NCI-H526 treated with DMSO at 0.1 percent for 48 hours (cell line): ENCODE measurements at places on chromosomes 7 and 10.

GRCh38 chr7:27708485-27708884 is 31.5 kb upstream of the TAX1BP1 start:
- no peak for DNase-seq

GRCh38 chr10:45235798-45236220 is 79.6 kb downstream of the OR13A1 start:
- DNase-seq = no peak

DNA sequence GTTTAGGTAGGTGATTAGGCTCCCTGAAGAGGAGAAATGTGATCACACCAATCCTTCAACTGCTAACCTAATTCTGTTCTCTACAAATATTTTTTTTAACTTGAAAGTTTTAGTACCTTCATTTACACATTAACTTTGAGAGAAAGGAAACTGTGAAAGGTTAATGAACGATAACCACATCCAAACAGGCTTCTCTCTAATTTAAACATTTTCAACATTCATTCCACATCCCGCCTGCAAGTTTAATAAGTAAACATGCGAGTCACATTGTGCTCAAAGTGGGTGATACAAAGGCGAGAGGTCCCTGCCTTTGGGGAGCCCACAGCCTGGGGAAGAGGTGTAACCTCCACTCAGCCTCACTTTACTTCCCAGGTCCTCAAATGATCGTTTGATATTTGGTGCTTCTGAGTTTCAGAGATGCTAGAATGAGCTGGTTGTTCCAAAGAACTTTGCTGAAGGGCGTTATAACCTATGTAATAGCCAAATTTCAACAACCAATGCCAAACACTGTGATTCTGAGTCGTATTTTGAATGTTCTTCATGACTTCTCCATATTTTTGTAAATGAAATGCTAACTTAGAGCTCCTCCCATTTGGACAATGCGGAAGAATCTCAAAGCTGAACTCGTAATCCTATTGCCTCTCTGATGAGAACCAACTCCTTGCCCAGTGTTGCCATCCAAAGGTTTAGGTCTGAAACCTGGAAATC is 47.5 kb downstream of the DENND2A start:
- no peak for DNase-seq

DNA sequence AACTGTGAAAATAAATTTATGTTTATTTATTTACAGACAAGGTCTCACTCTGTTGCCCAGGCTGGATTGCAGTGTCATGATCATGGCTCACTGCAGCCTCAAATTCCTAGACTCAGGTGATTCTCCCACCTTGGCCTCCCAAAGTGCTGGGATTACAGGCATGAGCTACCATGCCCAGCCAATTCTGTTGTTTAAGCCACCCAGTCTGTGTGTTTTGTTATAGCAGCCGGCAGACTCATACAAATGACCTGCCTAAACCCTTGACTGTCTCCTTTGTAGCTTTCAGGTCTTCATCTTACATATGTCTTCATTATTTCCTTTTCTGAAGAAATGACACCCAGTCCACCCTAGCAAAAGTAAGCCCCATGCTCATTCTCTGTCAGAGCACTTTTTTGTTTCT is 43.8 kb upstream of the KMT2C start:
- no peak for DNase-seq

- no peak for DNase-seq
These were observed 111.0 kb downstream of the NRP1 start for GRCh38 chr10:33223326-33224000.

DNA sequence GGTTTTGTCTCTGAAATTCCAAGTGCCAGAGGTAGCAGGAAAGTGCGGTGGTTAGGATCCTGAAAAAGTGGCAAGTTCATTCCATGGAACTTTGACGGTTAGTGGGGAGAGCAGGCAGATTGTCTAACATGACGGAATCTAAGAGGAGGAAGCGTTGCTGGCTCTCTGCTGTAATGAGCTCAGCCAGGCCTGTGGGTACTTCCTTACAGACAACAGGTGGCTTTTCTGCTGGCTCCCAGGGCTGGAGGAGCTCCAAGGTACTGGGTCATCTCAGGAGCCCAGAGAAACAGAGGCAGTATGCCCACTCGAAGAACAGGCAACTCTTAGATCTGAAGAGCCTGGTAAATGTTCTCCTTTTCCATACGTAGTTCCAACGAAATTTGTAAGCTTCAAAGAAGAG is 3.1 kb upstream of the AIFM2 start:
- DNase-seq = no peak

- no peak for DNase-seq
These were observed 61.6 kb downstream of the ENO4 start for GRCh38 chr10:116910910-116911309.

DNA sequence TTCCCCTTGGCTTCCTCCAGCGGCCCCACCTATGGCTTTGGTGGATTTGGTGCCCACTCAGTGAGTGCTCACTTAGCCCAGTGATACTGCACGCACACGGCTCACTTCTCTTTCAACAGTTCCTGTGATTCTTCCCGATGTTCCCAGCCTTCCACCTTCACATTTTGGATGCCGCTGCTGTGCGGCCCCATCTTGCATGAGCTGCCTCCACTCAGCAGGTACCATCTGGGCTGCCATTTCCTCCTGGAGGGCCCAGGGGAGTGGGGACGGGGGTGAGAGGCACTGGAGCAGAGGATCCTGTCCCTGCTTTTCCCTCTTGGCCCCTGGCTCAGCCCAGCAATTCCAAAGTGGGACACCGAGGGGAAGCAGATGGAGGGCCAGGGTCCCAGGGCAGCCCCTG is 323.3 kb upstream of the ZNF32 start:
- no peak for DNase-seq

- peak; percentile 35 for DNase-seq
These were observed 9.0 kb upstream of the DLX6 start for GRCh38 chr7:96996111-96996957.

DNA sequence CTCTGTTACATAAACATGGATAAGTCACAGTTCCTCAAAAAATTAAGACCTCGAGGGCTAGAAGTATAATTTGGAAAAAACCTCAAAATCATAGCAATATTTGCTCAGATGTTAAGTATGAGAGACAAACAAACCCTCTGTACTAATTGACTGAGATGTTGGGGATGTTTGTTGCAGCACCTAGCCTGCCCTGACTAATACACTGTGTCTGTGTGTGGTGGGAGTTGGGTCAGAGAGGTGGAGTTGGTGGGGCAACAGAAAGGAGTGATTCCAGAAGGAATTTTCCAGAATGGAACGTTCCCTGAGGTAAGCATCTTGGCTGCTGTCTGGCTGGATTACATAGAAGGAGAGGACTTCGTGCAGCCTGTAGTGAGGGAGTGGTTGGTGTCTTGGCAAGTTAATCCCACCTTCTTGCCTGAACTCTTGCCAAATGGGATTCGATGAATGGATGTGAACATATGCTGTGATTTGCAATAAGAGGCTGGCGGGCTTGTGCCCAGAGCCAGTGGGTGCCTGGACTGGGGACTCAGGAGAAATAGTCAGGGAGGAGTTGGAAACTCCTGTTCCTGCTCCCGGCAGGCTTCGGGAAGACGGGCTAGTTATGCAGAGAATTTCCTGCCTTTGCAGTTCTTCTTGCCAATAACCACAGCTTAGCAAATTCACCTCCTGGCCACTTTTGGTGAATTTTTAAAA is 9.3 kb upstream of the FAM180A start:
- no peak for DNase-seq

- DNase-seq = no peak
These were observed 197.1 kb downstream of the DOCK4 start for GRCh38 chr7:112009081-112009480.

DNA sequence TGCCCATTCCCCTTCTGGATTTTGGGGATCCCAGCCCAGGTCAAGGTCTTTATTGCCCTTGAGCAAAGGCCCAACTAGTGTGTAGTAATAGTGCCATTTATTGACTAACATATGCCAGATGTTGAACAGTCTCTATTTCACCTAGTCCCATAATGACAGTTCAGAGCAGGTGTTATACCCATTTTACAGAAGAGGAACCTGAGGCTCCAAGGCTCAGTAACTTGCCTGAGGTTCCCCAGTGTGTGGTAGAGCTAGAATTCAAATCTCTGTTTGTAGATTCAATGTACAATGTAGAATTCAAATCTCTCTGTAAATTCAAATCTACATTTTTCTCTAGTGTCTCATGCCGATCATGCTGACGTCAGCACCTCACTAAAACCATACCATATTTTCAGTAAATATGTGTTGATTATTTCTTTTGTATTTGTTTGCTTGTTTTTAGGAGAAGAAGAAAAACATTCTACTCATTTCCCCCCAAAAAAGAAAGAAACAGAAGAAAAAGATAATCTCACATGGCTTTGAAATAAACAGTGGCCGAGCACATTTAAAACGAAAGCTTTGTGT is 329.7 kb downstream of the PRPF18 start:
- DNase-seq = no peak

DNA sequence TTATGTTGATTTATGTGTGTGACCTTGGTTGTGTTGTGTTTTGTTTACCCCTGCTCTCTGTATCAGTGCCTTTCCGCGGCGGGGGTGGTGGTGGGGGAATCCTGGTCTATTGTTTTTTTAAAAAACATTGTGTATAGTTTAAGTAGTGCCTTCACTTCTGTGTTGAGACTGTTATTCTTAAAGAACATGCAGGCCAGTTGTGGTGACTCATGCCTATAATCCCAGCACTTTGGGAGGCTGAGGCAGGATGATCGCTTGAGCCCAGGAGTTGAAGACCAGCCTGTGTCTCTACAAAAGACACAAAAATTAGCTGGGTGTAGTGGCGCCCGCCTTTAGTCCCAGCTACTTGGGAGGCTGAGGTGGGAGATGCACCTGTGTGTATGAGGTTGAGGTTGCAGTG is 429.0 kb upstream of the LRGUK start:
- DNase-seq = no peak

DNA sequence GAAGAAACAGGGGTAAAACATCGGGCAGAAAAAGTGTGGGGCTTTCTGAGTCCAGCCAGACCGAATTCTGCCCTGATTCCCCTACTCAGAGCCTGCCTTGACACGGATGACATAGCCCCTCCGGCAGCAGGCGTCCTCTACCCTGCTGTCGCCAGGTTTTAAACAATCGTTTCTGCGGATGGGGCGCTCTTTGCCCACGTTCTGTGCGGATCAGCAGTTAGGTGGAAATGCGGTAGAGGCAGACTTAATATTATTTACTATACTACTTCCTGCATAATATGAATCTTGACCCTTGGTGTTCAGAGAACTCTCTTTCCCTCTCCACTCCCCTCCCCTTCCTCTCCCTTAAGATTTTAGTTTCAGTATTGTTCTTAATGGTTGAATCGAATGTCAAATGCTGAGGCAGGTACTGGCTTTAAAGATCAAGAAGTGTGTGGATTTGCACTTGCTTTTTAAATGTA is 2.4 kb downstream of the GATA3 start:
- no peak for DNase-seq

GRCh38 chr7:22375359-22376048 is 18.6 kb upstream of the RAPGEF5 start:
- no peak for DNase-seq

DNA sequence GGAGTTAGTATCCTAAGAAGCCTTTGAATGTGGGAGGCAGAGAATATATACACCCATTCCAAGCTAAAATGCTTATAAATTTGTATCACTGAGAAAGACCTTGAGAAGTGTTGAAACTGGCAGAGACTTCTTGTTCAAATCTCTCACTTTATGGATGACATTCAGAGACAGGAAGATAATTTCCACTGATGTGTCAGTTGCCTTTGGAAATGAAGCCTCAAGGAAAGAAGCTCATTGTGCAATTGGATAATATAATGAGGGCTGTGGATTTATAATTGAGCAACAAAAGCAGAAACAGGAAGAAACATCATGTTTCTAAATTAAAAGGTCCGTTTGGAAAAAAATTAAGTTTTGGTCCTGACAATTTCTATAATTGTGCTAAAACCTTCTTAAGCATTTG is 789.9 kb upstream of the IGFBP3 start:
- DNase-seq = no peak

- no peak for DNase-seq
These were observed 317.7 kb upstream of the SEMA3C start for GRCh38 chr7:81236560-81236959.
